ENCODE measurements at places on chromosomes 5 and 9. TPM values are rescaled to one million over a fixed set of nuclear protein-coding genes. Genes with fewer than 3 reads are reported as not detected.

The RELL2 gene
- 2.4 TPM for total RNA-seq

The ZNF622 gene
- total RNA-seq: 49.7 TPM

The PCDHB12 gene
- total RNA-seq: 0.54 TPM

The GGTA1 gene
- 0.18 TPM for total RNA-seq

The TIFAB gene
- total RNA-seq: not detected

The SPDL1 gene
- total RNA-seq: 15.9 TPM
